ENCODE measurements at places on chromosomes 12 and 14. TPM values are rescaled to one million over a fixed set of nuclear protein-coding genes. Genes with fewer than 3 reads are reported as not detected.

The CLECL1 gene
- polyA plus RNA-seq: not detected

The SYCP3 gene
- polyA plus RNA-seq: 0.76 TPM

The KLRF1 gene
- polyA plus RNA-seq: not detected

- DNase-seq: peak; percentile 32
These were observed 65.7 kb downstream of the PRKCH start for GRCh38 chr14:61387076-61387475.

GRCh38 chr14:105313381-105314286 lies 914 bp upstream of the PACS2 start:
- DNase-seq: peak; percentile 34

DNA sequence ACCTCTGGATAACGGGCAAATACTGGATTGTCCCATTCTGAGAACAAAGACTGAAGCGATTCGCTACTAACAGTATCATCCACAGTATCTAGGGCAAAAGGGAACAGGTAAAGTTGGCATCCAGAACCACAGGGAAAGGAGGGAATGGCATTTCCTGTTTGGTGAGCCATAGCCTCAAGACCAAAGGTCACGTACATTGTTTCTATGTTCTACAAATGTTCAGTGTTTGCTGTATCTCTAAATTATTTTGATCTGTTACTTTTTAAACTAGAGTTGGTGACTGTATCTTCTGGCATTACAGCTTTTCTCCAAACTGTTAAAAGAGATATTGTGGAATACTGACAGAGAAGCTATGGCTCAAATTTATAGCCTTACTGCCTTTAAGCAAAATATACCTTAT lies 9.7 kb downstream of the MLH3 start:
- DNase-seq: no peak

- DNase-seq: no peak
These were observed 773.7 kb downstream of the BCL11B start for GRCh38 chr14:98498019-98498885.

GRCh38 chr12:89636052-89636775 lies 72.4 kb downstream of the ATP2B1 start:
- no peak for DNase-seq

DNA sequence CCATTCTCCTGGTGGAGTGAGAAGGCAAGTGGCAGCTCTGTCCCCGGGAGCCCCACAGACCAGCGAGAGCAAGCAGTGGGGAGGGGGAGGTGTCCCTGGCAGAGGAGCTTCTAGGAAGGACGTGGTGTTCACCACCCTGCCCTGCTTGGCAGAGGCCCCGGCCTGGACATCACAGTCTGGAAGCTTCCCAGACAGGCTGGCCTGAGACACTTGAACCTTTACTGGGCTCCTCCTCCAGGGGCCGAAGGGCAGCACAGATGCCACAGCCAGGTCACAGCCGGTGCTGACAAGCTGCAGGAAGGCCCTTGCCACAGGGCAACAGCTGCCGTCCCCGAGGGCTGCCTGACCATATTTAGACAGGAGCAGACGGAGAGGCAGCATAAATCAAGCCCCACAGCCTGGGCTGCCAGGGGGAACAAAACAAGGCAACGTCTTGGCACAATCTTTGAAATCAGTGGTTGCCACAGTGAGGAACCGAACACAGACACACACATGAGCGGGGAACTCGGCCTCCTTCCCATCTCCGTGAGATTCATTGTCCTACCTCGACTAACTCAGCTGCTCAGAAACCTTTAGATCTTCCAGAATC lies 28.5 kb downstream of the PRIMA1 start:
- no peak for DNase-seq

DNA sequence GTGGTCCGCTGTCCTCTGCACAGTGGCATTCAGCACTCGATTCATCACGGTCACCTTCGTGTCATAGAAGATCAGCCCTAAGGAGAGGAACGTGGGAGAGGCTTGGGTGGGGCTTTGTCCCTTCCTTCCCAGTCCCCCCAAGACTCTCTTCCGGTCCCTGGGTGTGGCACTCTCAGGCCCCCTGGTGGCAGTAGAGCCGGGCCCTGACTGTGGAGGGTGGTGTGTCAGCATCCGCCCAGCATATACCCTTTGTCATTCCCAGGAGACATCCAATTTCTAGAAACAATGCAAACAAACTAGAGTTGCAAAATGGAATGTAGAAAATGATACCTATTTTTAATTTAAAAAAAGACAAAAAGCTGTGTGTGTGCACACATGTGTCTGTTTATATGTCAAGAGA lies 45.0 kb downstream of the TRAFD1 start:
- DNase-seq: no peak

GRCh38 chr14:77102154-77102553 lies 4.1 kb downstream of the CIPC start:
- DNase-seq: no peak

- DNase-seq: no peak
These were observed 123.4 kb downstream of the TTC7B start for GRCh38 chr14:90692826-90693225.

DNA sequence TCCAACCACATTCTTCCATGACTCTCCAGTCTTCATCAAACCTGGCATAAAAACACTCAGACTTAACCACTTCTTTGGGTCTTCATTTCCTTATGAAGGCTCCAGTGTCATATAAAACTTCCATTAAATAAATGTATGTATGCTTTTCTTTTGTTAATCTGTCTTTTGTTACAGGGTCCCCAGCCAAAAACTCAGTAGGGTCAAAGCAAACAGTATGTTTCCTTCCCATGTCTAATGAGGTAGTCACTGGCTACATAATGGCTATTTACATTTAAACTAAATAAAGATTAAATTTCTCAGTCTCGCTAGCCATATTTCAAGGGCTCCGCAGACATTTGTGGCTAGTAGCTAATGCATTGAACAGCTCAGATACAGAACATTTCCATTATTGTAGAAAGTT lies 40.1 kb upstream of the STAB2 start:
- DNase-seq: no peak

- DNase-seq: no peak
These were observed 227.7 kb upstream of the HMGA2 start for GRCh38 chr12:65596514-65597091.

Data from cardiac muscle cell (in vitro differentiated cells and primary cell).